ENCODE measurements at places on chromosomes 3 and 15.

GRCh38 chr3:134697830-134698689, 47.2 kb upstream of the KY start:
- no peak for DNase-seq

GRCh38 chr3:101719604-101720185, 4.7 kb upstream of the CEP97 start:
- DNase-seq: peak; percentile 61

DNA sequence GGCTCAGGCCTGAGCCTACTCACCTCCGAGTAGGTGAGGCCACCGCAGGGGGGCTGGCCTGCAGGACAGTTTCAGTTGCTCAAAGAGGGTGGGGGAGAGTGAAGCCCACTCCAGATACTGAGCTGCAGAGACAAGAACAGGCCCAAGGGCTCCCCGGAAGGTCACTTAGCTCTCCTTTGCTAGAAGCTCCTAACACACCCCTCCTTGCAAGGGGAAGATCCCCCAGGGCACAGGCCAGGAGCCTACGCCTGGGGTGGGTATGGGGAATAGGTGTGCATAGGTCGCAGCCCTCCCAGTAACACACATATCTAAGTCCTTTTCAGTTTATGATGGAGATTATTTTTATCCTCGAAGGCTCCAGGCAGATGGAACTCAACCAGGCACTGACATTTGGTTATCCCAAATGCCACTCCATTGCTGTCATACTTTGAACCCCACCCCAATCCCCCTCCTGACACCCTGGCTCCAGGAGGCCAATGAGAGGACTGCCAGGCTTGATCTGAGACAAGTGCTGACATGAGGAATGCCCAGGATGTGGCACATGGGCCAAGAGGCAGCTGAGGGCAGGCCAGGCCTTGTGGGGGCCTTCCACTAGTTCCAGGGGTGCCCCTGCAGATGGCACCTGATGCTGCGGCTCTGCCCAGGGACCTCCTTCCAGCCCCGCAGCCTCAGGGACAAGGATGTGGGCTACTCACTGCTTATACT, 1.1 kb upstream of the MUSTN1 start:
- no peak for DNase-seq

GRCh38 chr15:74191798-74192197, 10.8 kb downstream of the STRA6 start:
- no peak for DNase-seq

DNA sequence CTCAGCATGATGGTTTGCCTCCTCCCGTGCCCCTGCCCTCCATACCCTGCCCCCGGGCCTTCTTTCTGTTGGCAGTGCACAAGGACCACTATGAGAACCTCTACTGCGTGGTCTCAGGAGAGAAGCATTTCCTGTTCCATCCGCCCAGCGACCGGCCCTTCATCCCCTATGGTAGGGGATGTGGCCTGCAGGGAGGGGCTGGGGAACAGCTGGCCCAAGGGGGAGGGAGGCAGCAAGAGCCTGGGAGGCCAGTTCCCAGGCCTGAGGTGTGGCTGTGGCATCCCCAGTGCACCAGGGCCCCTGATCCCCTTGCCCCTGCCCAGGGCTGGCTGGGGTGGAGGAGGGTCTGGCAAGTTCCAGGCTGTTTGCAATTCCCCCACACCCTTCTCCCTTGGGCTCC, 2.6 kb upstream of the PLA2G4B start:
- no peak for DNase-seq

DNA sequence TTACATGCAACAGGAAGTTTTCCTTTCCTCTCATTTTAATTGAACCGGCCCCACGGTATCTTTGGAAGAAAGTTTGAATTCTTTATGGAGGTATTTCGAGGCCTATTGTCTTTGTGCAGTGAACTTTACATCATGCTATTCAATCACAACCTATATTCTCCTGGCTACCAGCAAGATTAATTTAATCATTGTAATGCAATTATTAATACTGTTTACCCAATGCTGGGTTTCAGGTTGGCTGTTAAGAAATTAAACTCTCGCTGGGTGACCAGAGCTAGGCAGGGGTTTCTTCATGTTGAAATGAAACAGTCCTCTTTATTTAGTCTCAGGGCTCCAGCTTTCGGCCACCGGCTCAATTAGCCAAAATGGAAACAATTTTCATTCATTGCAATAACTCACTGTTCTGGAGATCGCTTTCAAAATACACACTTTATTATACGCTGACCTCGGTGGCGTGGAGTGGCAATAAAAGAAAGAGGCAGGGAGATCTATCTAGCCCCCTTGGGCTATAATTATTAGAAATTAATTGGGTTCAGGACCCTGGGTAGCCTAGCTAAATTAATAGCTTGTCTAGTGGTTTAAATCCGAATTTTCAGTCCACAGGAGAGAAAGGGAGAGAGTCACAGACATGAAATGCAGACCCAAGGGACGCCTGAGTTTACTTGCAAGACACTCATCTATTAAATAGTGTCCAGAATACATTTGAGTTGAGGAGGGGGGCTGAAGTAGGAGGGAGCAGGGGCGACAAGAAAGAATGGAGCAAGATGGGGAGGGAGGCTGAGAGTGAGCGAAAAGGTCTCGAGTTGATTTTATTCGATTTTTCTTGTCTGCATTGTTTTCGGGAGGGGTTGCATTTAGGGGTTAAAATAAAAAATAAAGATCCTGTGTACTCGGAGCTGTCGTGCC, 3.9 kb upstream of the MECOM start:
- no peak for DNase-seq

DNA sequence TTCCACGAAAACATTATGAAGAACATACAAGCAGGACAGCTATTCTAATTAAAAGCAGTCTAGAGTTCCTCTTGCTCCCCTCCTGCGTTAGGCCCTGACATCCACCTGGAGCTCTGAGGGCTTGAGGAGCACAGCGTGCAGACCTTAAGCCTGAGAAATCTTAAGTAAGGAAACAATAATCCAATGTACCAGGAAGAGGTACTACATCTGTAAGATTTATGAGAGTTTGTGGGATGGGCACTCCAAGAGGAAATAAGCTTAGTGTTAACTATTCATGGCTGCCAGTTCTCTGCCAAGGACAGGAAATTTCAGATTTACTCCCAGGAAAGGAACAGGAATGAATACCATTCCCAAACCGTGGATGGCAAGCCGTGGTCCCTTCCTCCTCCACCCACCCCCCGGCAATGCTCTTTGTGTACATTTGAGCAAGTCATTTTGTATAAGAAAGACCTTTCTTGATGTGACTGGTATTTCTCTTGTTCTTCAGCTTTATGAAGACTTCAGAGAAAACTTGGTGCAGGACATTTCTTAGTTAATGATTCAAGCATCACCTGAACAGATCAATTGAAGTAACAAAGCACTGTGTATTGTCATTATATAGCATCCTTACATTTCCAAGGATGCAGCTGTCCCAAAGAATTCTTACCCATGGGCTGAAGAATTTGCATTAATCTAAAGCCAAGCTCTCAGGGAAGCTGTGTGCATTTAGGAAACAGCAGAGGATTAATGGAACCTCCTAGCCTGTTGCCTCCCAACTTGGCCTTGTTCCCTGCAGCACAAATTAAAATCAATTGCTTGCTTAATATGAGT, 28.8 kb upstream of the VILL start:
- DNase-seq: no peak

- DNase-seq: peak; percentile 12
Observed at GRCh38 chr3:72383883-72384282, 464.4 kb downstream of the SHQ1 start.
